Activated CD8-positive, alpha-beta T cell treated with anti-CD3 and anti-CD28 coated beads, Interleukin-2, amount 10 ng/mL, durations not matched to agents 7 days and 5 days (primary cell): ENCODE measurements at places on chromosomes 4 and X.

DNA sequence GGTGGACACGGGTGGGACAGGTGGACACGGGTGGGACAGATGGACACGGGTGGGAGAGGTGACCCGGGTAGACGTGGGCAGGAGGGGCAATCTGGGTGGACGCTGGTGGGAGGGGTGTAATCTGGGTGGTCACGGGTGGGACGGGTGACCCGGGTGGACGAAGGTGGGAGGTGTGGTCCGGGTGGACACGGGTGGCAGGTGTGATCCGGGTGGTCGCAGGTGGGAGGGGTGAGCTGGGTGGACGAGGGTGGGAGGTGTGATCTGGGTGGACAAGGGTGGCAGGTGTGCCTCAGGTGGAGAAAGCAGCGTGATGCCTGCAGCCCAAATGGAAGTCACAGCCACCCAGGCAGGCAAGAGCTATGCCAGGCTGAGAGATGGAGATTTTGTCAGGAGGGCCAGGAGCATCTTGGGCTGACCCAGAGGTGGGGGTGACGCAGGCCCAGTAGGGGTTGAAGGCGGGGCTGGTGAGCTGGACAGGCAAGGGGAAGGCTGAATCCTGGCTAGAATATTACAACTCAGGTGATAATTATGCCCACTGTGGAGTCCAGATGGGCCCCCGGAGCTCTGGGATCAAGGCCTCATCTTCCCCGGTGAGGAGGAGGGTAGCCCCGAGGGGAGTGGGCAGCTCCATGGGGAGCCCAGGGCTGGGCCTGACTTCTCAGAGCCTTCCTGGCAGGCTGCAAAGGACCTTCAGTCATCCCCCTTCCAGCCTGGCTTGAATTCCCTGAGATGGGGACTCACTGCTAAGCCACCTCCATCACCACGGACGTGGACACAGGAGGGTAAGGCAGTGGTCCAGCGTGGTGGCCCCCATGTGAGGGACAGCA lies 100.0 kb downstream of the ADRA2C start:
- no peaks in the 10 kb centered on the region for H3K36me3 ChIP-seq
- H3K27ac ChIP-seq = no peak overlapping the region
- H3K4me3 ChIP-seq = no peak overlapping the region
- peaks cover 10% of the 10 kb centered on the region for H3K27me3 ChIP-seq

DNA sequence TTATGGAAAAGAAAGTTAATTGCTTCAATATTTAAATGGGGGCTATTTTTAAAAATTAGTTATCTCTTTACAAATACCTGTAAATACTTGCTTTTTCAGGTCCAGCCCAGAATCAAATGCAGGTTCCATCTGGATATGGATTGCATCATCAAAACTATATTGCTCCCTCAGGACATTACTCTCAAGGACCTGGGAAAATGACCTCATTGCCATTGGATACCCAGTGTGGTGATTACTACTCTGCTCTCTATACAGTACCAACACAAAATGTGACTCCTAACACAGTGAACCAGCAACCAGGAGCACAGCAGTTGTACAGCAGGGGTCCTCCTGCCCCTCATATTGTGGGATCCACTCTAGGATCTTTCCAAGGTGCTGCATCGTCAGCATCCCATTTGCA lies 29.2 kb downstream of the SEC24B start:
- H3K4me3 ChIP-seq = no peak overlapping the region
- H3K4me1 ChIP-seq = no peaks in the 10 kb centered on the region
- DNase-seq = no peak

- no peaks in the 10 kb centered on the region for H3K36me3 ChIP-seq
- no peak overlapping the region for H3K27ac ChIP-seq
- no peak for DNase-seq
- no peaks in the 10 kb centered on the region for H3K27me3 ChIP-seq
- no peaks in the 10 kb centered on the region for H3K4me1 ChIP-seq
These were observed 457.4 kb downstream of the IL1RAPL1 start for GRCh38 chrX:29044423-29045184.

GRCh38 chr4:85512446-85513205 lies 37.7 kb downstream of the ARHGAP24 start:
- H3K4me1 ChIP-seq = no peaks in the 10 kb centered on the region
- no peak overlapping the region for H3K27ac ChIP-seq
- H3K27me3 ChIP-seq = no peaks in the 10 kb centered on the region

DNA sequence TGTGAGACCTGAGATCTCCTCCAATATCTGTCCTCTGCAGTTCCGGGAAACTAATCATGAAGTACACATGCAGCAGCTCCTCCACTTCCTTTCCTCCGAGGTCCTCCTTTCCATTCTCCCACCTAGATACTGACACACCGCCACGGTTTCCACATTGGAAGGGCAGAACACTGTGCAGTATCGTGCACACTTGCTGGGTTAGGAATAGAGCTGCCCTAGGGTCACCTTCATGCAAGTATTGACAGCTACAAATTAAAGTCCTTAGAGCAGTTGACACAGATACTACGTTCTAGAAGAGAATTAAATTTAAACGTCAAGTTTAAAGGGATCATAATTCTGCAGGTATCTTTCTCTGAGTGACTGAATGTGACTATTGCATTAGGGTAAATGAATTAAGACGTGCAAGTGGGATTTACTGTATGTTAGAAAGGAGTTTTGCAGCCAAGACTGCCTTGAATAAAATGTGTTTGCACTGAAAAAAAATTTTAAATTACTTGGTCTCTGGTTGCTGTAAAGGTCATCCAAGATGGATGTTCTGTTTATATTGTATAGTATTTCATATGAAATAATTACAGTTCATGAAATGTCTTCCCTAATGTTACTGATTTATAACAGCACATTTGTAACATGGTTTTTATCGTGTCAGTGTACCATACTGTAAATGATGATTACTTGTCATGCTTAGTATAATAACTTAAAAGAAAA lies 117.7 kb downstream of the STOX2 start:
- H3K27me3 ChIP-seq = peaks cover 23% of the 10 kb centered on the region
- no peak overlapping the region for H3K4me3 ChIP-seq
- no peak for DNase-seq

DNA sequence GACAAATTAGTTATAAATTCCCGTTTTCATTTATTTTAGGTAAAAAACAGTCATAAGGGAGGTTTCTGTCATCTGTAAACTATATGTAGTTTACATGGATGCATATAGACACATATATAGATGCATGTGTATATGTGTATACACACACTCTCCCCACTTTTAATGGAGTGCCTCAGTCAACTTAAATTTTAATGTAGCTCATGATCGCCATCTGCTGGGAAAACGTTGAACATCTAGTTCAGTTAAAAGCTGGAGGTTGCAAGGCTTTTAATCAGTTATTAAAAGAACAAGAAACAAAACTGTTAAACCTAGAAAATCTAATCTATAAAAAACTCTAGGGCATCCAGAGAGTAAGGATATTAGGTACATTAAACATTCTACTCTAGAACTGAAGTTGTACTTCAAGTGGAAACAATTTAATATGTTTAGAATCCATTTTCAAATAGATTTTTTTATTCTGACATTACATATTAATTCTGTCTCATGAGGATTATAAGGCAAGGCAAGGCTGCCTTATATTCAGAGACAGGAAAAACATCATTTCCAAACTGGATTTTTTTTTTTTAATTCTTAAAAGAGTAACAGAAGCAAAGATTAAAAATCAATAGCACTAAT lies 122.6 kb downstream of the SHISA3 start:
- peaks cover 5% of the 10 kb centered on the region for H3K4me1 ChIP-seq
- H3K27me3 ChIP-seq = no peaks in the 10 kb centered on the region
- no peak overlapping the region for H3K4me3 ChIP-seq
- peaks cover 20% of the 10 kb centered on the region for H3K36me3 ChIP-seq
- H3K27ac ChIP-seq = no peak overlapping the region

GRCh38 chrX:15926622-15927021 lies 72.0 kb upstream of the AP1S2 start:
- H3K27me3 ChIP-seq = peaks cover 15% of the 10 kb centered on the region
- H3K4me3 ChIP-seq = no peak overlapping the region
- no peaks in the 10 kb centered on the region for H3K4me1 ChIP-seq
- no peaks in the 10 kb centered on the region for H3K36me3 ChIP-seq

DNA sequence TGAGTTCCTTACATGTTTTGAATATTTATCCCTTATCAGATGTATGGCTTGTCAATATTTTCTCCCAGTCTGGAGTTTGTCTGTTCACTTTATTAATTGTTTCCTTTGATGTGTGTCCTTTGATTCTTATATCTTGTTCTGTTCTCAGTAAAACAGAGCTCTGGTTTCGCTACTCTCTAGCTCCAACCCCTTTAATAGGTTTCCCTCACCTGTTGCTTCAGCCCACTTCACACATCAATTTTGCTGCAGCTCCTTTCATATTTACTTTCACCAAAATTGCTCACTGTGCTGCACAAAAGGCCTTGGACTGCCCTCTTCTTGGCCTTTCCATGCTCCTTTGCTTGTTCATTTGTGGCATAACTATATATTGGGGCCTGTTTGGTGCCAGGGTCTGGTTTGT lies 85.1 kb downstream of the CFAP299 start:
- H3K36me3 ChIP-seq = peaks cover 4% of the 10 kb centered on the region
- H3K27ac ChIP-seq = no peak overlapping the region
- H3K4me1 ChIP-seq = peaks cover 17% of the 10 kb centered on the region
- no peaks in the 10 kb centered on the region for H3K27me3 ChIP-seq

DNA sequence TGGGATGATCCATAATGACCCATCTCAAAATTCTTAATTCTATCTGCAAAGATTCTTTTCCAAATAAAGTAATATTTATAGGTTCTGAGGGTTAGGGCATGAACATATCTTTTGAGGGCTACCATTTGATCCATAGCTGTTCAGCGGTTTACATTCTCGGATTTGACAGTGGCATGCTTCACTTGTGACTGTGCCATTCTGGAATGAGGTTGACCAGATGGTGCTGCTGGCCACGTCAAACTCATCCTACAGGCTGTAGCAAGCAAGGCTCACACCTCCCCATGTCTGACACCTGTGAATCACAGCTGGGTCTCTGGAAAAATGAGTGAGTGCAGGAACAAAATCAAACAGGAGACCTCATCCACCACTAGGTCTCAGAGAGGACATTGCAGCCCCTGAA lies 280.5 kb downstream of the DHRSX start:
- H3K4me1 ChIP-seq = no peaks in the 10 kb centered on the region
- peaks cover 36% of the 10 kb centered on the region for H3K36me3 ChIP-seq
- H3K27me3 ChIP-seq = no peaks in the 10 kb centered on the region
- DNase-seq = no peak
- H3K4me3 ChIP-seq = no peak overlapping the region
- no peak overlapping the region for H3K27ac ChIP-seq
